Sigmoid colon (tissue), 7 donors: ENCODE measurements at places on chromosomes 12 and 14. TPM values are rescaled to one million over a fixed set of nuclear protein-coding genes. Genes with fewer than 3 reads are reported as not detected.

Gene DIO2
- 0.83 TPM for total RNA-seq

Gene PTMS
- 268 TPM for total RNA-seq

Gene SPRYD4
- 1.7 TPM for total RNA-seq

GRCh38 chr12:126400831-126401230, 1335.6 kb downstream of the AACS start:
- no peak overlapping the region for H3K27ac ChIP-seq
- no peaks in the 10 kb centered on the region for H3K27me3 ChIP-seq

- no peak overlapping the region for H3K27ac ChIP-seq
- no peak for DNase-seq
- no peaks in the 10 kb centered on the region for H3K36me3 ChIP-seq
- H3K4me3 ChIP-seq, result no peak overlapping the region
- H3K27me3 ChIP-seq, result no peaks in the 10 kb centered on the region
Observed at GRCh38 chr12:41162461-41162860, 25.7 kb upstream of the PDZRN4 start.

- H3K36me3 ChIP-seq, result peaks cover 46% of the 10 kb centered on the region
- H3K27me3 ChIP-seq, result no peaks in the 10 kb centered on the region
- H3K4me1 ChIP-seq, result peaks cover 55% of the 10 kb centered on the region
- no peak overlapping the region for H3K4me3 ChIP-seq
- H3K27ac ChIP-seq, result peak overlapping the region; percentile 25
Observed at GRCh38 chr12:53213348-53213747, 6.3 kb upstream of the ITGB7 start.

DNA sequence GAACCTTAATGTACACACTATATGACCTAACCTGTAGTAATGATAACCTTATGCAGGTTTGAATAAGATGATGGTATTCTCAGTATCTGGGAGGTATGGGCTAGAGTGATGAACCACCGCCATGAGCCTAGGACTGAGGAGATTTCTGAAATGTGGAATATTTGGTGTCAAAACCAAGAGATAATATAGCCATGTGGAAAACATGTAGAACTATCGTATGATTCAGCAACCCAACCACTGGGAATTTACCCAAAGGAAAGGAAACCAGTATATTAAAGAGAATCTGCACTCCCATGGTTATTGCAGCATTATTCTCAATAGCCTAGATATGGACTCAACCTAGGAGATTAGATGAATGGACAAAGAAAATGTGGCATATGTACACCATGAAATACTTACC, 271.7 kb upstream of the BTG1 start:
- no peaks in the 10 kb centered on the region for H3K27me3 ChIP-seq
- DNase-seq, result no peak
- H3K4me3 ChIP-seq, result no peak overlapping the region
- H3K27ac ChIP-seq, result no peak overlapping the region
- H3K36me3 ChIP-seq, result no peaks in the 10 kb centered on the region
